ENCODE measurements at places on chromosomes 16 and 17. TPM values are rescaled to one million over a fixed set of nuclear protein-coding genes. Genes with fewer than 3 reads are reported as not detected.

DNA sequence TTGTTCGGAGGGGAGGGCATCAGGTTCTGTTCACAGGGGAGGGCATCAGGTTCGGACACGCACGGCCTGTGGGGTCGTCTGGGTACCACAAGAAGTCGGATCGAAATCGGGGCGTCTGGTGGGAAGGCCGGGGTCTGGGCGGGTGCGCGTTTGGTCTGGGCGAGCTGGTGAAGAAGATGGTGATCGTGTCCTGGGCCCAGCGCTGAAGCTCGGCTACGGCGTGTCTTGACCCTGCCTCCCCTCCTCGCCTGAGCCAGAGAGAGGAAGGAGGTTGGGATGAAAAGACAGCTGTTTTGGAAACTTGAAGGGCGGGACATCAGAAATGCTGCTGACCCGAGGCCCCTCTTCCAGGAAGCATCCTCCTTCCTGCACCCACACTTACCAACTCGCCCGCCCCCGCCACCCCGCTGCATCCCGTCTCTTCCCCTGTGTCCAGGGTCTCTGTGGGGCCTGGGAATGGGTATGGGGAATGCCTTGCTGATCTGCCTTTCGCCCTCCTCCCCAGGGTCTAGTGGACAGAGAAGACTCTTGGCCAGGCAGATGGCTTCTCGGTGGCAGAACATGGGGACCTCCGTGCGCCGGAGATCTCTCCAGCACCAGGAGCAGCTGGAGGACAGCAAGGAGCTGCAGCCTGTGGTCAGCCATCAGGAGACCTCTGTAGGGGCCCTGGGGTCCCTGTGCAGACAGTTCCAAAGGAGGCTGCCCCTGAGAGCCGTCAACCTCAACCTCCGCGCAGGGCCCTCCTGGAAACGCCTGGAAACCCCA, 498 bp downstream of the PIMREG start:
- H3K4me1 ChIP-seq, result peaks cover 14% of the 10 kb centered on the region
- peak overlapping the region; percentile 76 for H3K4me3 ChIP-seq
- peaks cover 5% of the 10 kb centered on the region for H3K36me3 ChIP-seq
- no peaks in the 10 kb centered on the region for H3K27me3 ChIP-seq
- DNase-seq, result no peak

DNA sequence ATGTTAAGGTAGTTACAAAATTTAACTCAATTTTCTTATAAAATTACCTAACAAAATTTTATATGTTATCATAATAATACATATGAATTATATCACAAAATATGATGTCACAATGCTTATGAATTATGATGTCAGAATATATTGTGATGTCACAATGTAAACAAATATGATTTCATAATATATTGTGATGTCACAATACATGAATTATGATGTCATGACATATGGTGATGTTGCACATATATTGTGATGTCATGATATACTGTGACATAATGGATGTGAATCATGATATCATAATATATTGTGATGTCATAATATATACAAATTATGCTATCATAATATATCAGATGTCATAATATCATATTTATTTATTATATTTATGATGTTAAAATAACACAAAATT, 1879.9 kb downstream of the TP53TG3F start:
- no peak overlapping the region for H3K4me3 ChIP-seq
- H3K27me3 ChIP-seq, result no peaks in the 10 kb centered on the region
- H3K36me3 ChIP-seq, result no peaks in the 10 kb centered on the region
- no peak overlapping the region for H3K27ac ChIP-seq
- H3K4me1 ChIP-seq, result no peaks in the 10 kb centered on the region

The CCL3 gene
- 3.4 TPM for total RNA-seq

DNA sequence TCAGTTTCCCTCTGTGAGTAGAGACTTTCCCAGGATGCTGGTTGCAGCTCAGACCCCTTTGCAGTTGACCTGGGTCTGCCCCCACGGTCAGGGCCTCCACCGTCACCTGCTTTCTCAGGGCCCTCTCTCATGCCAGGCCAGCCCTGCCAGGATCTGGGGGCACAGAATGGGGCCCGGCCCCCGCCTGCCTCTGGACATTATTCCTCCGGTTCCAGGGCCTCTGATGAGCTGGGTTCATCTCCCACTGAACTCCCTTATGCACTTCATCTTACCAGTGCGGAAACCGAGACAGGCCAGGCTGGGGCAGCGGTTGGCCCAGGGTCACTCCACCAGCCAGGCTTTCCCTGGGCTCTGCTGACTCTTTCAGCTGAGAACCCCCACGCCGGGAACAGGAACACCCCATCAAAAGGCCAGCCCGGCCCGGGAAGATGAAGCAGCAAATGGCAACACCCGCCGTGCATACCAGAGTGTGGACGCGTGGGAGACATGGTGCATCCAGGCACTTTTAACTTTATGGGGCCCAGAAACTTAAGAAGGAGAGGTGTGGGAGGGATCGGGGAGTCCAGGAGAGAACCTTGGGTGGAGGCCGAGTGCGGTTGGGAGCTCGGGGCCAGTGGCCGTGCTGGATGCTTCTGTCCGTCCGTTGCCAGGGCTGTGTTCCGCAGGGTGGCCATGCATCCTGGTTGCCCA, 19.9 kb downstream of the ZNF469 start:
- DNase-seq, result no peak
- no peak overlapping the region for H3K4me3 ChIP-seq
- H3K27ac ChIP-seq, result no peak overlapping the region
- H3K27me3 ChIP-seq, result no peaks in the 10 kb centered on the region

GRCh38 chr17:66964930-66965800, 658 bp downstream of the CACNG4 start:
- no peak for DNase-seq
- H3K27me3 ChIP-seq, result peaks cover 54% of the 10 kb centered on the region
- H3K27ac ChIP-seq, result no peak overlapping the region
- H3K36me3 ChIP-seq, result no peaks in the 10 kb centered on the region
- H3K4me3 ChIP-seq, result peak overlapping the region; percentile 55

The EVPL gene
- not detected for total RNA-seq

DNA sequence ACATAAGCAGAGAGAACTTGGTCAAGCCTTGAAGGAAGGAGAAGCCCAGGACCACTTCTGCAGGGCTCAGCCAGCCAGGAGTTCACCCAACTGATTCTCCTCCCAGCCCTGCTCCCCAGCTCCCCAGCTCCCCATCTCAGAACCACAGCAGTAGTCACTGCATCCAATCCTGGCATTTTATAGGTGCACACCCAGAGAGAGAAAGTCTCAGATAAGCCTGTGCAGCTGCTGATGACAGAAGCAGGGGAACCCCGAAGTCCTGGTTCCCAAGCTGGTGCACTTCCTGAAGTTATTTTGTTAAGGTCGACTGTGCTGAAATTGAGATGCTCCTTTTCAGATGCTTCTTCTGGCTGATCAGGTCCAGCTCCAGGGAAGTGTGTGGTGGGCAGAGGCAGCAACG, 6.6 kb downstream of the RNF112 start:
- H3K4me3 ChIP-seq, result no peak overlapping the region
- H3K36me3 ChIP-seq, result no peaks in the 10 kb centered on the region
- no peak for DNase-seq
- no peak overlapping the region for H3K27ac ChIP-seq
- no peaks in the 10 kb centered on the region for H3K27me3 ChIP-seq

- no peaks in the 10 kb centered on the region for H3K27me3 ChIP-seq
- no peaks in the 10 kb centered on the region for H3K4me1 ChIP-seq
- no peak overlapping the region for H3K27ac ChIP-seq
These were observed 43.4 kb downstream of the MYOCD start for GRCh38 chr17:12709063-12709462.

The SPATA2L gene
- 10.8 TPM for total RNA-seq

The C16orf89 gene
- total RNA-seq, result not detected
